ENCODE measurements at places on chromosomes 12 and 14.

DNA sequence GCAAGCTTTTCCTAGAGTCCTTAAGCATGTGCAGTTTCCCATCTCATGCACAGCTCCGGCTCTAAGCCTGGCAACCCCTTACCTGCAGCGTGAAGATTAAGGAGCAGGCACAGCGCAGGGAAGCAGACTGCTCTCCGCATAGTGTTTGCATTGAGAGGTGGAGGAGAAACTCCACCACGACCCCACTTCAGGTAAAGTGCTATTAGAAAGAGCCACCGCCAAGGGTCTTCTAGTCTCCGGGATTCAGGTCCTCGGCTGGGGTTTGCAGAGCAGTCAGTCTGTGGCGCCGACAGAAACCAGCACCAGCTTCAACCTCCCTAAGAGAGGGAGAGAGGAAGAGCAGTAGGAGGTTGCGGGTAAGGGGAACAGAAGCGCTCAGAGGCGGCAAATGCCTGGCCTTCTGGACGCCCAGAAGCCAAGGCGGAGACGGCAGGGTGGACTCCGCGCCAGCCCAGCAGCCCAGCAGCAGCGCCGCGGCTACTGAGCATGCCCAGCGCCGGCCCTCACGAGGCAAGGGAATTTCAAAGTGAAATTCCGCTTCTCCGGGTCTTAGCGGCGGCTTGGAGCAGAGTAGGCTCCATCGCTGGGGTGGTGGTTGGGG, at the start of gene PTPRR:
TSS of gene PTPRR (minus strand) at position 488 of the 601 bp plus-strand sequence. CDS start at position 140, 348 bp downstream.
- DNase-seq = no peak

- no peak for DNase-seq
These were observed 44.3 kb downstream of the CYP46A1 start for GRCh38 chr14:99728231-99728920.

- DNase-seq = no peak
These were observed 385.6 kb downstream of the GRIN2B start for GRCh38 chr12:13595536-13596443.

DNA sequence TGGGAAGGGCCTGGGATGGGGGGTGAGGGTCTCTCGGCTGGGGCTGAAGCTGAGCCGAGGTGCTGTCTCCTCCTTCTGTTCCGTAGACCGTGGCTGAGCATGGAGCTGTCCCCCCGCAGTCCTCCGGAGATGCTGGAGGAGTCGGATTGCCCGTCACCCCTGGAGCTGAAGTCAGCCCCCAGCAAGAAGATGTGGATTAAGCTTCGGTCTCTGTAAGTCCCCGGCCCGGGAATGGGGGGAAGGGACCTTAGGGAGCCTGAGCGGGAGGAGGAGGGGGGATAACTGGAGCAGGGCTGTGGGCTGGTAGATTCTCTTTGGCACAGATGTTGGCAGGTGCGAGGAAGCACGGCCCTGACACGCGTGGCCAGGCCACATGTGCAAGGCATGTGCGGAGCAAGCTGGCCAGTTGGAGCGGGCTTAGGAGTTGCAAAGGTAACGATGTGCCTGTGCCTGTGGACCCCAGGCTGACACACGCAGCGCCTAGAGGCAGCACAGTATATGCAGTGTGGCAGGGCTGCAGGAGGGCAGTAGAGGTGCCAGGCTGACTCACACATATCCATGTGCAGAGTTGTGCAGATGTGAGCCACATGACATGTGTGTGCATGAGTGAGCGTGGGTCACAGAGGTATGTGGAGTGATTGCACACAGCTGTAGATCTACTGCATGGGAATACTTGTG, 512 bp downstream of the PDE1B start:
- DNase-seq = no peak

DNA sequence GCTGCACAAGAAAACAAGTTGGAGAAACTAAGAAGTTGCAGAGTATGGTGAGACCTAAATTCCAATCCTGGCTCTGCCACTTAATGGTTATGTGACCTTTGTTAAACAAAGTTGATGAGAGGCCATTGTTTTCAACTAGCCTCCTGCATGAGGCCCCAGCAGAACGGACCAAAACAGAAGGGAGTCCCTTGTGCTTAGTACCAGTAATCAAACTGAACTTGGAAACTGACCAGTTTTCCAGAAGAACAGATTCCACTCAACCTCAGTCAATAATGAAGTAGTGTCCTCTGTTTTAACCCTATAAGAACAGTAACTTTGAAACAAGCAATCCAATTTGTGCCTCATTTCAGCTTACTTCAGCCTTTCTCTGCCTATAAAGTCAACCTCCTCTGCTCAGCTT, 69.9 kb downstream of the C12orf56 start:
- no peak for DNase-seq

- DNase-seq = no peak
These were observed 77.7 kb downstream of the CCDC92 start for GRCh38 chr12:123894823-123895345.

GRCh38 chr12:85278598-85279448, 1.2 kb upstream of the ALX1 start:
- DNase-seq = no peak

- DNase-seq = no peak
These were observed 14.7 kb downstream of the SLC2A14 start for GRCh38 chr12:7857971-7858370.

- DNase-seq = no peak
These were observed 161.5 kb upstream of the VASH1 start for GRCh38 chr14:76599559-76600287.

DNA sequence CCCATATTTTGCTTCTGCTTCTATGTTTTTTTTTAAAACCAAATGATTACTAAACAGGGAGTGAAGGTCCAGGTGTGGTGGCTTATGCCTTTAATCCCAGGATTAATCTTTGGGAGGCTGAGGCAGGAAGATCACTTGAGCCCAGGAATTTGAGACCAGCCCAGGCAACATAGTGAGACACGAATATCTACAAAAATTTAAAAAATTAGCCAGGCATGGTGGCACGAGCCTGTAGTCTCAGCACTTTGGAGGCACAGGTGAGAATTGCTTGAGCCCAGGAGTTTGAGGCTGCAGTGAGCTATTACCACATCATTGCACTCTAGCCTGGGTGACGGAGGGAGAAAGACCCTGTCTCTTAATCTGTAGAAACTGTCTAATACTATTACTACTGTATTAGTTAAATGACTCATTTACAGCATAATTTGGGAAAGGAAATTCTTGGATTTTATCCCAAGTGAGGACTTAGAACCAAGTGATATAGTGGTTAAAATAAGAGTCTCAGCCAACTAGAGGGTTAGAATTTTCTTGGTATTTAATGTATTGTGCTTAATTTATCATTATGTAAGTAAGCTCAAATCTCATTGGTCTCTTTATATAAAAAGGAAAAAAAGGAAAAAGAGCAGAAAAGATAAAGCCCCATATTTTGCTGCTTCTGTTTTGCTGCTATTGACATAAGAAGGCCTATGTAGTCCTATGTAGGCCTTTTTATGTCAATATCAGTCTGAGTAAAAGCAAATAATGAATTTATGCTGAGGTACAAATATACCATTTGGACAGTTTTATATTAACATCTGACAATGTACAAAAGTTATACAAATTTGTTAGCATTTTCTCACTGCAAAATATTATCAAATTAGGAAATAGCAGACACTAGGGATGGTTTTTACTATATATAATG, 163.4 kb downstream of the RAD51B start:
- DNase-seq = no peak

DNA sequence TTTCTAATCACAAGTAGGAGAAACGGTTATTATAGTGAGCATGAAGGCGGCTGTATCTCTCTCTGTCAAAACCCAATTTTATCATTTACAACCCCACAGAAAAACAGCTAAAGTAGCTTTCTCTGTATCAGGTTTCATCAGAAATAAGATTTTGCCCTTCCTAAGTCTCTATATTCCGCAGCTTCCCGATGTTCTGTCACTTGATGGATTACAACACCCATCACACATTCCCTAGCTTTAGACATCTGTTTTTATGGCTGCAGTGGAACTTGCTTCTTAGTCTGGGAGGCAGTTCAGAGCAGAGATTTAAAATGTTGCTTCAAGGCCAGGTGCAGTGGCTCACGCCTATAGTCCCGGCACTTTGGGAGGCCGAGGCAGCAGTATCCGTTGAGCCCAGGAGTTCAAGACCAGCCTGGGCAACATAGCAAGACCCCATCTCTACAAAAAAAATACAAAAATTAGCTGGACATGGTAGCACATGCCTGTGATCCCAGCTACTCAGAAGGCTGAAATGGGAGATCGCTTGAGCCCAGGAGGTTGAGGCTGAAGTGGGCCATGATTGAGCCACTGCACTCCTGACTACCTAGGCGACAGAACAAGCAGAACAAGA, 27.6 kb upstream of the FOXN3 start:
- no peak for DNase-seq

- DNase-seq = peak; percentile 26
These were observed 75.8 kb upstream of the HOXC13 start for GRCh38 chr12:53862831-53863230.

GRCh38 chr12:49336645-49337584, at the start of gene C1QL4:
TSS of gene C1QL4 (minus strand) at chr12:49337188. CDS start at chr12:49336477, 711 bp downstream.
- peak; percentile 31 for DNase-seq

GRCh38 chr12:2011643-2012607, 7.7 kb upstream of the DCP1B start:
- no peak for DNase-seq

DNA sequence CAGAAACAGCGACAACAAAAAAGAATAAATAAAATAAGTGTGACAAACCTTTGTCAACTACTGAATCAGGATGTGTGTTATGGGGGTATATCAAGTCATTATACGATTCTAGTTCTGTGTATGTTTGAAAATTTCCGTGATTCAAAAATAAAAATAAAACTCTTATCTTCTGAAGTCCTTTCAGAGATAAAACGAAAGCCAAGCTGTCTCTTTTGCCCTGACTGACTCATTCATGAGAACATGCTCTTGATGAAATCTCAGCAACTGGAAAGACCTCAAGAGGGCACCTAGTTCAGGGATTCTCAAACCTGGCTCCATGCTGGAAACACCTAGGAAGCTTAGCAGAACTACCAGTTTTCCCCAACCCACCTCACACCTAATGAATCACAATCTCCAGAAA, 9.2 kb downstream of the FOXN3 start:
- DNase-seq = no peak

- DNase-seq = no peak
These were observed 18.6 kb upstream of the RIN3 start for GRCh38 chr14:92495027-92495426.

DNA sequence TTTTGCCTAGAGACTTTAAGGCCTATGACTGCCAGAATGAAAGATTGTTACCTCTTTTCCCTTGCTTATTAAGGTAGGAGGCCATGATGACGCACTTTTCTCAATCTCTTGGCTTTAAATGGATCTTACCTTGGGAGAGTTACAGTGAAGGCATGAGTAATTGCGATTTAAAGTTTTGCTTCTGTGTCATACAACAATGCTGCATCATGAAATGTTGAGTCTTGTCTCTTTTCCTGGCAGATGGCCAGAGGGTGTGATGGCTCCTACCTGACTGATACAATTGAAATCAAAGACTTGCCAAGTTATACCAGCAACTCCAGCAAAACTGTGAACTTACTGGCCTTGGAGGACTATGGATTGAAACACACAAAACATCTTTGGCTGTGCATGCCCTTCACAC, 17.2 kb upstream of the LRRK2 start:
- DNase-seq = no peak

- DNase-seq = no peak
These were observed 226.9 kb downstream of the MON2 start for GRCh38 chr12:62693376-62694050.

DNA sequence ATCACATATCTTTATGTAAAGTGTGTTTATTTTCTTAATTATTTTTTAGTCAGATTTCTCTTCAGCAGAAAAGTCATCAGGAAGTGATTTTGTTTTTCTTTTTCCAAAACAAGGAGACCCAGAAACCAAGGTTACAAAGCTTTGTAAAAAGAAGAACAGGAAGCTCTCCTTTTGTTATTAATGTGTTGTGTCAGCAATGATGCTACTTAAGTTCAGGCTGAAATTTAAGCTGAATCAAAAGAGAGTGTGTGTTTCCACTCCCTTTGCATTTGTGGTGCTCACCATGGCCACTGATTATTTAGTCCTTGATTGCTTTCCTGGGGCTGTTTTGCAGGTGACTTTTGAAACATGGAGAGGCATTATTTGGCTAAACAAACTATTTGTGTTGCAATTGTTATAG, 155.3 kb upstream of the ATP2B1 start:
- DNase-seq = no peak

- no peak for DNase-seq
These were observed 79.5 kb downstream of the IRF2BPL start for GRCh38 chr14:76948976-76949375.

GRCh38 chr12:77979597-77980250, 149.0 kb downstream of the NAV3 start:
- DNase-seq = no peak

DNA sequence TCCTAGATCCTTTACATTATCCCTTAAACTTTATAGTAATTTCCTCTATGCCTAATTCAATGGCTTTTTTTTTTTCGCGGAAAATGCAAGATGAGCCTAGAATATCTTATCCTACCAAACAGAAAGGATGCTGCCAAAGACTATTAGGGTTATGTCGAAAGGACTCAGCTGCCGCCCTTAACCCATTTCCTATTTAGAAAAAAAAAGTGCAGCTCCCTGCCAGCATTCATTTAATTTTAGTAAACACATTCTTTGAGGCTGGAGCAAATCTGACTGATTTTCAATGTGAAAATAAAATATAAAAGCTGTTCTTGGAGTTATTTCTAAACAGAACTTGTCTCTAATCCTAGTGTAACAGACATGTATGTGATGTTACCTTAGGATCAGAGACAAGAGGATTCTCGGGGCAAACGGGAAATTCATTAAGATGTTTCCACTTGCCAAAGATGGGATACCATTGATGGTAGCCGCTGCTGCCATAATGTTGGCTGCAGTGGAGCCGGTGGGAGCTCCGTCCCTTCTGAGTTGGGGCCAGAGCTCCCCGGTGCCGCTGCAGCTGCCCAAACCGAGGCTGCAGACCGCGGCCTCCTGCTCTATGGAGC, 8.2 kb upstream of the A2M start:
- DNase-seq = no peak

- no peak for DNase-seq
These were observed 1.9 kb downstream of the TRIP11 start for GRCh38 chr14:92037989-92038388.

- no peak for DNase-seq
These were observed 67.0 kb upstream of the ATF1 start for GRCh38 chr12:50696931-50697330.

- DNase-seq = no peak
These were observed 15.5 kb downstream of the UBC start for GRCh38 chr12:124898923-124899294.
